ENCODE measurements at places on chromosomes 12 and 14.

GRCh38 chr14:61525293-61526011 lies 169.9 kb upstream of the HIF1A start:
- DNase-seq: no peak

DNA sequence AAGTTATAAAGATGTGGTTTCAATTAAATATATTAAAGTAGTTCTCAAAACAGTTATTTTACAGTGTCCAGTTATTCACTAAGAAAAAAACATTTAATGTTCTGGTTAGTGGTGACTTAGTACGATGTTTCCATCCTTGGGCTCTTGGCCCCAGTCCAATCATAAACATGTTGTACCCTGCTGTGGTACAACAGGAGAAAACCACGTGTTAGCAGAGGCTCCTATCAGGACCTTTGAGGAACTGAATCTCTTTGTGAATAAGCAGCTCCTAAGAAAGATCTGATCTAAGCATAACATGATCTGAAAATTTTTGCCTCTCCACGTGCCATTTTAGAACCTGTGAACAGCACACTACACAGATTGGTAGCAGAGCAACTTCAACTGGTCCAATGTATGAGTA lies 234.0 kb downstream of the SYT1 start:
- DNase-seq: no peak

DNA sequence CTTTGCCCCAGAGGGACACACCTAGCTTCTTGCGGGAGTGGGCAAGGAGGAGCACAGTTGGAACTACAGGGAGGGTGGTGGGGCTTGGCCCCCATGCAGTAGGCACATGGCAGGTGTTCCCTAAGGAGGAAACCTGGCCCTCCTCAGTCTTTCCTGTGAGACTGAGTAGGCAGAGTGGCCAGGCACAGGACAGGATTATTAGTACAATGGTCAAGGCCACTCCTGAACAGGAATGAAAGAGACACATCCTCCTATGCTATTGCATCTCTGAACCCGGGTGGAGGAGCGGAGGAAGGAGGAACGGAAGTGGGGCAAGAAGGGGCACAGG lies 846 bp downstream of the MYO1A start:
- no peak for DNase-seq

DNA sequence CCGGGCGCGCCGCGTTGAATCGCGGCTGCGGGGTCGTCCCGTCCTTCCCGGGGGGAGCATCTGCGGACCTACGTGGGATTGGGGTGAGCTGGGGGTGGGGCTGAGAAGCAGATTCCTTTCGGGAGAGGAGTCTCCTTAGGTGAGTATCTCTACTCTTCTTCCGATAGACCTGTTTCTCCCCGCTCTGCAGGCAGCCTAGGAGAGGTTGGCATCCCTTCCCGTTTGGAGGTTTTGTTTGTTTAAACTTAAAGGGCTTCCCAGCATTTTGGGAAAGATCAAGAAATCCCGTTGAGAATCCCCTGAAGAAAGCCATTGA lies 411 bp downstream of the TTLL5 start:
- no peak for DNase-seq

- no peak for DNase-seq
Observed at GRCh38 chr12:48069241-48069640, 36.6 kb downstream of the SENP1 start.

DNA sequence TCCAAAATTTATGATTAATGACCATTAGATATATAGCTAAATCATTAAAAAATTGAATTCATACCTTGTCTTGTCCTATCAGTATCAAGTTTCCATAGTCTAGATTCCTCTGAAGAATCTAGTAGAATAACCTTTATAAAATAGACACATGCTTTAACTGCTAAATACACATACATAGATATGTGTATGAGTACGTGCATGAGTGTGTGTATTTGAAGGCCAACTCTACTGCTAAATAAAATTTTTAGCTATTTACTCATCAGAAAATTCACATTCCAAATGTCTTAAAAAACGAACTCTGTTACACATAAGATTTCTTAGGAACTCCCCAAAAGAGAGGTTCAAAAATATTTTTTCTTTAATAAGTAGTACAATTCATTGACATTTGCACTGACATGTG lies 233.0 kb downstream of the SSPN start:
- DNase-seq: no peak

GRCh38 chr14:65446159-65446558 lies 33.6 kb downstream of the FUT8 start:
- no peak for DNase-seq

DNA sequence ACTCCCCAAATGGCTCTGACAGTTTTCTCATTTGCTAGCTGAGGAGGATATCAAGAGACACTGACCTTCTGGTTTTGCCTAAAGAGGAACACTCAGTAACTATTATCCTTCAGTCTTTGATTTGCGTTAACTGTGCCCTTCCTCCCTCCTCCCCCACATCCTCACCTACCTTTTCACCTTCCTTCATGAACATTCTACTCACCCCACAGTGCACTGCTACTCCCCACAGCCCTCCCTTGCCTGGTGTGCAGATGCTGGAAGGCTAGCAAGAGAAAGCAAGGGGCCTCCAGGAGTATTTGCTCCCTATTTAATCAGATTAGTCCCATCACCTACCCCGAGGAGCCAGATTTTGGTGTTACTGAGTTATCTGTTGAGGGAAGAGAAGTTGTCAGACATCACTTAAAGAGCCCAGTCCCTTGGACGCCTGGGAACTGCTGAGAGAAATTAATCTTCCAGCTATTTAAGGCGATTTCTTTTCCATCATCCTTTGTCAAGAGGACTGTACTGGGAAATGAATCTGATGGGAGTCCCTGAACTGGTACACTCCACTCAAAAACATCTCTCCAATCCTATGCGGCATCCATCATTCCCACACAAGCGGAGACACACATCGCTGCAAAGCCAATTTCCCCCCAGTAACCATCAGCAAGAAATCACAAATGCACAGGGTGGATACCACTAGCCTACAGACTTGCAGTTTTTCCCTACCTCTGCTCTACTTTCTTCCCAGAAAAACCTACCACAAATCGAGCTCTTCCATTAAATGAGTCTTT lies 11.5 kb downstream of the PSMB5 start:
- no peak for DNase-seq

- DNase-seq: no peak
Observed at GRCh38 chr14:100072783-100073346, 7.6 kb downstream of the EVL start.

- no peak for DNase-seq
Observed at GRCh38 chr14:51018521-51018920, 74.2 kb upstream of the PYGL start.

Measured in esophagus muscularis mucosa (tissue), 4 donors.